ENCODE measurements at places on chromosomes 3 and 15.

DNA sequence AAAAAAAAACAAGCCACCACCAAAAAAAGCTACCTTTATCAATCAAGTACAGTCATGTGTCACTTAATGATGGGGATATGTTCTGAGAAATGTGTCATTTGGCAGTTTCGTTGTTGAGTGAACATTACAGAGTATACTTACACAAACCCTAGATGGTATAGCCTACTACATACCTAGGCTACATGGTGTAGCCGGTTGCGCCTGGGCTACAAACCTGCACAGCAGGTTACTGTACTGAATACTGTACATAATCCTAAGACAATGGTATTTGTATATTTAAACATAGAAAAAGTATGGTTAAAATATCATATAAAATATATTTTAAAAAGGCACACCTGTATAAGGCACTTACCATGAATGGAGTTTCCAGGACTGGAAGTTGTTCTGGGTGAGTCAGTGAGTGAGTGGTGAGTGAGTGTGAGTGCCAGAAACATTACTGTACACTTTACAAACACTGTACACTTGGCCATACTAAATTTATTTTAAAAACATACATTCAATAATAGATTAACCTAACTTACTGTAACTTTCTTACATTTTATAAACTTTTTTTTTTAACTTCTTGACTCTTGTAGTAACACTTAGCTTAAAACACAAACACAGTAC is 25.9 kb upstream of the JMJD7 start:
- DNase-seq: no peak

DNA sequence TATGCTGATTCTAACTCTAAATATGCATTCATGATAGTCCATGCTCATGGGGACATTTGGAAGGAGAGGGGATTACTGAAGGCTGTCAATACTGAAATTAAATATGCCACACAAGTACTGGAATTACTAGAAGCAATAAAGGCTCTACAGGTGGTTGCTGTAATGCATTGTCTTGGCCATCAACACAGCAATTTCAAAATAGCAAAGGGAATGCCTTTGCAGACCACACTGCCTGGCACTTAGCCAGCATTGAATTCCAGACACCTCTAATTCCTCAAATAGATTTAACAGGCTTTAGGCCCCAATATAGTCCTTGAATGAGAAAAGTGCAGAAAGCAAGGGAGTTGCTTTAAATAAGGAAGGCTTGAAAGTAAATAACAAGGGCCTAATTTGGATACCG is 115.8 kb upstream of the PLCL2 start:
- no peak for DNase-seq

- no peak for DNase-seq
These were observed 30.0 kb downstream of the MYO5A start for GRCh38 chr15:52498706-52499105.

DNA sequence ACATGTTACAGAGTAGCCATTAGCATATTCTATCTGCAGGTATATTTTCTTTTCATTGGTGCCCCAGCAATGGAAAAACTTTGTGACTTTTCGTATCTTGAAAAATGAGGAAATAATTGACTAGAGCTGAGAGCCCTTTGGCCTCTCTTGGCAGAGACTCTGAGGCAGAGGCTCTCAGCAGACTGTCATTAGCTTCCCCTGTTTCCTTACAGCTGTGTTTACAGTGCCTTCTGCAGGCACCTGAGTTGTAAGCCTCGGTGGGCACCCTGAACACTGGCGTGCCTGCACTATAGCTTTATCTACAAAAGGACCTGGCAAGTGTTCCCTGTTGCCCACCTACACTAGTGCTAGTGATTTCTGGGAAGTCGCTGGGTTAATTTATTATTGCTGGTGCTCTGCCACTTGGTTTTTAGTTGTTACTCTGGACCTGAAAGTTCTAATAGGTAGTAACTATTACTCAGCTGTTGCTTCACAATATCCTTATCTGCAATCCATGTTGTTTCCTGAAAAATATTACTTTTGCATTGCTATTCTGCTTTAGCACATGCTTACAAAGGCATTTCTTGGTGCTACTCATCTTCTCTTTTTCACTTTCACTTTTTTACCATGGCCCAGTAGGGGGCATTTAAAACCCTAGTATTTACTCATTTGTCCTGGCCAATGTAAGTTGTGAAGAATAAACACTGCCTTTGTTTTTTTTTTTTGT is 7.8 kb upstream of the GPR171 start:
- DNase-seq: no peak

DNA sequence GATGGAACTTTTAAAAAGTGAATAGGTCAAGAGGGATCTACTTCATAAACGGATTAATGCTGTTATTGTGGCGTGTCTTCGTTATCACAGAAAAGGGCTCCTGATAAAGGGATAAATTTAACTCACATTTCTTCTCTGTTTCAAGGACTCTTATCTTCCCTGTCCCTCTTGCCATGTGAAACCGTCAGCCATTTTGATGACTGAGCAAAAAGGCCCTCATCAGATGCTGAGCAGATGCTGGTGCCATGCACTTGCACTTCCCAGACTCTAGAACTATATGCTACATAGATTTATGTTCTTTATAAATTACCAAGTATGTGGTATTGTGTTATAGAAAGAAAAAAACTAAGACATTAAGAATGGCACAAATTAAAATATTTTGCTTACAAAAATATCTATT is 1011.8 kb upstream of the GBE1 start:
- no peak for DNase-seq

DNA sequence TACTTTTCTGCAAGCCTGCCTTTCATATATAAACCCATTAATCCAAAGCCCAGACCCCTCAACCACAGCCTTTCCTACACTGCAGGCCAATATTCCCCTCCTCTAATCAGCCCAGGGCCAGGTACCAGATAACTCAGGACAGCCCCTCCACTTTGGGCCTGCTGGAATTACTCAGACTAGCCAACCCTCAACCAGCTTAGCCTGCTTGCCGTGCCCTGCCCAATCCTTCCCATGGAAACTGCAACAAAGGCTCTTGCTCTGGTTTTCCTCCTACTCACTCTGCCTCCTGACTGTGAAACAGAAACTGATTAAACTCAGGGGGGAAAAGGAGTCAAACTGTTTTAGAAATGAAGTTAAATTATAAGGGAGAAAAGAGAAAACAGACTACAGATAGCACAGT is 248.1 kb downstream of the KLF13 start:
- no peak for DNase-seq

- DNase-seq: no peak
These were observed 163.7 kb downstream of the TCF12 start for GRCh38 chr15:57082054-57082728.

DNA sequence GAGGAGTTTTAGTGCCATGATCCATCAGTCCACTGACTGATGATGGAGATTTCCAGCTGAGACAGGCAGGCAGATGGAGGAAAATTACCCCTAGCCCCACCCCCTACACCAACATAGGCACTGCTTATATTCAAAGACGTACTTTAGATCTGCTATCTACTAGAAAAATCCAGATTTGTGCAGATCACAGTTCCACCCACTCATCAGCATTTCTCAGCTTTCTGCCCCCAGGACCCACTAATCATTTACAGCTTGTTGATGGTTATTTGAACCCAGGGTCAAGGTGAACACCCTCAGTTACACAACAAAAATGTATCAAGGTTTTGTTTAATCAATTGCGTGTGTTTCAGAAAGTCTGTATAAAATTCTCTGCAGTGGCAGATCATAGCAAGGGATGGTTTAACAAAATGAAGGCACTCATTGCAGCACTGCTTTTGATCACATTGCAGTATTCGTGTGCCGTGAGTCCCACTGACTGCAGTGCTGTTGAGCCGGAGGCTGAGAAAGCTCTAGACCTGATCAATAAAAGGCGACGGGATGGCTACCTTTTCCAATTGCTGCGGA is at the start of gene HRG:
HRG (plus strand) TSS at position 390 of the 564 bp plus-strand sequence; CDS start at position 408, 18 bp downstream.
- no peak for DNase-seq

Measured in right cardiac atrium (tissue), 5 donors.